Hematopoietic multipotent progenitor cell treated with erythropoietin and hydrocortisone succinate and interleukin-3 and kit ligand, for 6 days (in vitro differentiated cells): ENCODE measurements at places on chromosomes 6 and 20.
A peak's percentile ranks its signal among the peaks of the same experiment; 100 is the strongest.

GRCh38 chr6:27553123-27553904, 80.4 kb upstream of the ZNF184 start:
- DNase-seq: peak; percentile 68

DNA sequence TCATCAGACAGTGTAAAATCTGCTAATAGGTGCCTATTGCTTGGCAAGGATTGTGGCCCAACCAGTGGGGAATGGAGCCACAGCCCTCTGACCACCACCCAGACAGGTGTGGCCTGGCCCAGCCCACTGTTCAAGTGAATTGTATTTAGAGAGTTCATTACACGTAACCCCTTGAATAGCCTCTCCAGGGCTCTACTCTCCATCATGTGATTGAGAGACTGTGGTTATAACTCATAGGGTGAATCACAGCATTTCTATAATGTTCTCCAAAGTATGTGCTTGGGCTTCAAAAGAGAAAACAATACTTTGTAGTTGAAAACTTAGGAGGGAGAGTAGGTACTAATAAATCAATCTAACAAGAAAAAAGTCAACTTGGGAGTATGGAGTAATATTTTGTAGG, 38.4 kb downstream of the ALDH8A1 start:
- no peak for DNase-seq

DNA sequence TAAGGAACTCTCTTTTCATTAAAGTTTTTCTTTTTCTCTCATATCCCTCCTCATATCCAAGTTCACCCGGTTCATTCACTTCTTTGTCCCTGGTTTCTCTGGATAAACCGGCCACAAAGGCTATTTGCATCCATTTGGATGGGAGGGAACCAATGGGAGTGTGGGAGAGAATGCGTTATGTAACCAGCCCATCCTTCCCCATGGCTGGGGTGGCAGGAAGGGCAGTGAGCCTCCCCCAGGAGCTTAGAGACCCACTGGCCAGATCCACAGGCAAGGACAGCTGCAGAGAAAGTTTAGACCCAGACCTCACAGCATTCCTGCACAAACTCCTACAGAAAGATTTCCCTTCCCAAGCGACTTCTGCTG, 10.7 kb downstream of the CASS4 start:
- no peak for DNase-seq

DNA sequence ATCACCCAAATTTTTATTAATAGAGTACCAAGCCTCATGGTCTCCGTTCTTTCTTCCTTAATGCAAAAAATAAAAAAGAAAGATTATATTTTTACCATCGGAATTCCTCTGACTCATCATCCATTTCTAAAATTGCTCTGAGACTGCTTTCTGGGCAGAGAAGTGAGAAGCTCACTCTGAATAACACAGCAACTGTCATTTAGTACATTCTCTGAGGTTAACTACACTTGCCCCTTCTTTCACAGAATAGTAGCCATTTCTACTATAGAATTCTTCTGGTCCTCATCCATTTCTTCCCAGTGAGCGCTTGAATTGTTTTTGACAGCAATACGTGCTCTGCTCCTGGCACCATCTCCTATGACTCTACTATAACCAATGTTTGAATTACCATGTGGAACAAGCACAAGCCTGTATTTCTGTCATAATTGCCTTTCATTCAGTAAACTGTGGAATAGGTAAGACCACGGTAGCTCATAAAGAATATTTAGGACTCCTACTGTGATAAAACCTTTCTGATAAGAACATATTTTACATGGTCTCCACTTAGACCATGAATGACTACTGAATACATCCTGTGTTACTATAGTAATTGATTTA, 435.5 kb upstream of the NRSN1 start:
- no peak for DNase-seq

GRCh38 chr20:10002866-10003265, 31.9 kb upstream of the ANKEF1 start:
- no peak for DNase-seq

DNA sequence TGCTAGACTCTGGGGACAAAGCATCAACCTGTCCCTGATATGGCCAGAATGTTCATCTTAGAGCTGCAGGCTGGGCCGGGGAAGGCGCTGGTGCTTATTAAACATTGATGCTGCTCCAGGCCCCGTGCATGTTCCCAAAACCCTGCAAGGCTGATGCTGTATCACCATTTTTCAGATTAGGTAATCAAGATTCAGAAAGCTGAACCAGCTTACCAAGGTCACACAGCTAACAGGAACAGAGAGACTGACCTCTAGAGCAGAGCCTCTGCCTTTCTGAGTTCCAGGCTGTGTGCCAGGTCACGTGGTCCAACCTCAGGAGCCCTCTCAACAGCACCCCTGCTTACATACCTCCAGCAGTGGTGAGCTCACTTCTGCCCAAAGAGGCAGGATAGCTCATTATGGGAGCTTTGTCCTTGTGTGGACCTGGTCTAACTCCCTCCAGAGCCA, 16.1 kb upstream of the VSTM2L start:
- DNase-seq: peak; percentile 19

DNA sequence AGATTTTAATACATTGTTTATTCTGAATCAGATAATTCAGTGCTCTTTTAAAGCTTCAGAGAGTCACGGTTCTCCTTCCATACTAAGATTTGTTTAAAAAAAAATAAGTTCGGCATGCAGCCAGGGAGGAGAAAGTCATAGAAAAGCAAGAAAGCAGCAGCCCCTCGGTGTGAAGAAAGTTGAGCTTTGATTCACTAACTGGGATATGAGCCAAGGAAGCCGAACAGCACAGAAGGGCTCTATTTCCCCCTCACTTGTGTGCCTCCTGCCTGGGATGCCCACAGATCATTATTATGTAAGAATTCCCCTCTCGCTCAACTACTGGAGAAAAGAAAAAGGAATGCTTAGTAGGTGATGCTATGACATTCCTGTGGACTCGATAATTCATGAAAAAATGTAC, 69.3 kb upstream of the SYNJ2 start:
- DNase-seq: no peak

- DNase-seq: no peak
These were observed 77.3 kb downstream of the C6orf52 start for GRCh38 chr6:10617008-10617696.

DNA sequence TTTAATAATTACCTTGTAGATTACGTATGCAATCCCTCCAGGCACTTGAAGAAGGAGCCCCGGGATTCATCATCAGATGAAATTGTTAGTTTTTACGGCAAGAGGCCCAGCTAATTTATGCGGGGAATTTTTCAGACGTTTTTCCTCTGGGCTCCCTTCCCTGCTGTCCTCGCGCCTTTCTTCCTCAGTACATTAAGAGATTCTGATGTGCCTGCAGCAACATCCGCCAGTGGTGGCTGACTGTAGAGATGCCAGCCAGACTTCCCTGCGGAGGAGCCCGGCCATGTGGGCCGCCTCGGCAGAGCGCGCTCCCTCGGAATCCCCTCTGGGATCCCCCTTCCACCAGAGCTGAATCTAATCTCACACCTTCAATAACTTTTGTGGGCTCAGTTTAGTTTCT, 46.4 kb upstream of the POU3F2 start:
- DNase-seq: no peak

- DNase-seq: no peak
These were observed 101.2 kb upstream of the NT5E start for GRCh38 chr6:85348643-85349042.

DNA sequence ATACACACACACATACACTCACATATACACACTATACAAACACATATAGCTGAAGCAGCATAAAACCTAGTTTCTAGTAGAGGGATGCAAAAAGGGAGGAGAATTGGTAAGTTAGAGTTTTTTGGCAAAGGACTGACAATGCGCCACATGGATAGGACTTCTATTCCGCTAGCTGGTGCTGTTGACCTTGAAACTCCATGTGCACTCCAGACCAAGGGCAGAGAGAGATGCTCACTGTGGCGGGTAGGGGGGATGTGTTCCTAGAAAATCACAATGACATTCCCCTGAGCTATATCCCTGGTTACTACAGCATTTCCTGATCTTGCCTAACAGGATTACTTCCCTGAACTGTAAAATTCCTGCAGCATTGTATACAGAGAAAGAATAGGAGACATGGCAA, 19.2 kb downstream of the MICA start:
- no peak for DNase-seq

GRCh38 chr6:95240514-95240913, 336.8 kb upstream of the MANEA start:
- DNase-seq: no peak

DNA sequence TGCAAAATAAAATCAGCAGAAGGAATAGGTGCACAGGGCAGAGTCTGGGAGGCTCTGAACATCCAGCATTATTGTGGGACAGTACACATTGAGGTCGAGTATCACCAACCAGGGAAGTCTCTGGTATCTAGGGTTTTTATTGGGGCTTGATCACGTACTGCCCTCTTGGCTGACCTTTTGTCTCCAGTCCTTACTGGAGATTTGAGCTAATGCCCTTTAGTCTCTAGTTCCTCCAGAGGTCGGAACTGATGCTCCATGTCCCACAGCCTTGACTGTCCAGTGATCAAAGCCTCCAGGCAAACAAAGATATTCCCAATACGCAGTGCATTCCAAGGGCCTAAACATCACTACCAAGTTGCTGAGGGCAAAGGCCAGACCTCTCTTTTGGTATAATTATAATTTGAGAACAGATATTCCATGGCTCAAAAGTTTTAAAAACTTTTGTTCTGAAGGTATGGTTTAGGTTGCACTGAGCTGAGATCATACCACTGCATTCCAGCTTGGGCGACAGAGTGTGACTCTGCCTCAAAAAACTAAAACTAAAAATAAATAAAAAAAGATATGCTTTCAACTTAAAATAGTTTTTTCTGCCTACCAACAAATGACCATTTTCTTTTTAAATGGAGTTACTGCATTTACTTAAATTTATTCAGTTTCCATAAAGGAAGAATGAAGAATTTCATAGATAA, 56.9 kb upstream of the DYNLRB1 start:
- DNase-seq: no peak

DNA sequence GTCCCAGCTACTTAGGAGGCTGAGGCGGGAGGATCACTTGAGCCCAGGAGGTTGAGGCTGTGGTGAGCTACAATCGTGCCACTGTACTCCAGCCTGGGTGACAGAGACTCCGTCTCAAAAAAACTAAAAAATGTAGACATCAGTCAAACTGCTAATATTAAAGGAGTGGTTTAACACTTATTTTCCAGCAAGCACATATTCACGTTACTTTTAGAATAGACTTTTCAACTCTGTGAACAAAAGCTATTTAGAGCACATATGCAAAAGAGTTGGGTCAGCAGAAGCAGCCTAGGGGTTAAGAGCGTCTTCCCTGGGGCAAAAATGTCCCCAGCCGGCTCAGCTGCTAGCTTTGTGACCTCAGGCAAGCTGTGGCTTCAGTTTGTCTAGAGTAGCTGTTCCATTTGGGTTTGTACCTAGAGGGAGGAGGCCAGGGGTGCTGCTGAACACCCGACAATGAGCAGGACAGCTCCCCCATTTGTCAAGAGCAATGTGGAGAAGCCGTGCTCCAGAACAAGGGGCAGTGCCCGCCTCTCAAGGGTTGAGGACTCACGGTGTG, 62.5 kb upstream of the PTGIS start:
- DNase-seq: no peak

GRCh38 chr6:111201764-111202163, 114.5 kb downstream of the SLC16A10 start:
- DNase-seq: no peak

GRCh38 chr20:5001174-5002076, at the start of gene SLC23A2:
TSS of gene SLC23A2 (minus strand) at chr20:5001510. CDS start at chr20:4932562, 68,948 bp downstream.
- DNase-seq: peak; percentile 75

DNA sequence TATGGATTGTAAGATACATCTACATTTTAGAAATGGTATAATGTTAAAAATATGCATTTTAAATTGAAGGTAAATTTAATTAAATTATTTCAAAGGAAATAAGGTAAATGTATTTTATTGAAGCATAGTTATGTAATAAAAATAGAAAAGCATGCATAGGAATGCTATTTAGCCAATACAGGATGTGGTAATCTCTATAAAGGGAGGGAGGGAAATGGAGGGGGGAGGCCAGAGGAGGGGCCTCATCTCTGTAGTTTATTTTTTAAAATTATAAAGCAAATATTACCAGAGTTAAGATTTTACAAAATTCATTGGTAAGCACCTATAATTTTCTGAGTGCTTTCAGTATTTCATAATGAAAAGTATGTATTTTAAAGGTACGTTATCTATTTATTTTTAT, 27.2 kb downstream of the SLC16A10 start:
- no peak for DNase-seq

DNA sequence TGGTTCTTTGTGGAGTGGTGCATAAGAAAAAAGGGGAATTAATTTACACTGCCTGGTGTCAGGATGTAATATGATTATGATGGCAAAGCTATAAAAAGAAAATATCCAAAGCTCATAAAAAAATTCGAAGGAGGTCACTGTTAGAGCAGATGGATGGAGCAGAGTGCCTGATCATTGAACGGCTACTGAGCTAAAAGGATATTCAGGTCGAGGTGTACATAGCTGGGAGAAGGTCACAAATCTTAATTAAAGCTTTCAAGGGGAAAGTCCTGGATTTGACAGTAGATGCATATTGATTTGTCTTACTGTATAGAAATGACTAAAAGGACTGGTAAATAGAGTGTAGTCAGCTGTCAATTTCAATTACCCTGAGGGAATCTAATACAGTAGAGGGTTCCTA, 84.4 kb downstream of the PKIB start:
- no peak for DNase-seq

GRCh38 chr6:135210632-135211305, 29.7 kb downstream of the MYB start:
- no peak for DNase-seq

DNA sequence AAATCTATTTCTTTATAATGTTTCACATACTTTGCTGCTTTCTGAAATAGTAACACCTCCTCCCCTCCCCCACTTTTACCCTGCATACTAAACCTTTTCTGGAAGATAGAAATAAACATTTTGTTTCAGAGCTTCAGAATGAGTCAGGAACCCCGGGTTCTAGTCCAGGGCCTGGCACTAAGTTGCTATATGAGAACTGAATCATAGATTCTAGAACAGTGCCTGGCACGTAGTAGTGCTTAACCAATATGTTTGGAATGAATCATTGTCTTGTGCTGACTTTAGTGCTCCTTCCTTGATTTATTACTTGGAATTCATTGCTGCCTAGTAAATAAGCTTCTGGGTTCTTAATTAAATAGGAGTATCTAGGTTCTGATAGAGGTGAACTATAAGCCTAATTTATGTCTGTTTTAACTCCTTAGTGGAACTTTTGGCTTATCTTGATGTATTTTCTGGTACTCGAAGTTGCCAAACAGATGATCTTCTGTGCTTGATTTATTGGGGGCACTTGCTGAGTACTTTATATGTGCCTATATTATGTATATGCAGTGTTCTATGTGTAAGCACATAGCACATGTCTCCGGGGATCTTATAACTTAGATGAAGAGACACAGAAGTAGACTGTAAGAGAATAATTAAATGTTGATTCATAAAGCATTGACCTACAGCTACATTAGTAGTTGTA, 18.6 kb downstream of the TAB2 start:
- DNase-seq: no peak

- no peak for DNase-seq
These were observed 43.5 kb downstream of the GOPC start for GRCh38 chr6:117558818-117559217.

DNA sequence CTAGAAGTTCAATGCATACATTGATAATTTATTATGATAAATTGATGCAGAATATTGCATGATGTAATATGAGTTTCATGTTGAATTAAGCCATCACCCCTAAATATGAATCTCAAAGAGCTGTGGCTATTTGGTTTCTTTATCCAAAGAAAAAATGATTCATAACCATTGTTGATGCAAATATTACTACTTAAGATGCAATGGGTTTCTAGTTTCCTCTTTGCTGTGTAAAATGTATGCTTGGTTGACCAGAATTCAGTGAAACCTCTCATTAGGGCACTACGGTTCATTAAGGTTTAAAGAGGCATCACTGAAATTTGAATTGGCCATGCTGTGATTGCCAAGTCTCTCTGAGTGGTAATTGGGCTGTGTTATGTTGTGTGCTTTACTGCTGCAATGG, 492.5 kb upstream of the FLRT3 start:
- DNase-seq: no peak
